ENCODE measurements at places on chromosomes 4 and X.

- no peak for DNase-seq
Observed at GRCh38 chrX:47683829-47684205, 24.8 kb upstream of the UXT start.

- DNase-seq: no peak
Observed at GRCh38 chrX:152445926-152446325, 5.2 kb downstream of the GABRA3 start.

DNA sequence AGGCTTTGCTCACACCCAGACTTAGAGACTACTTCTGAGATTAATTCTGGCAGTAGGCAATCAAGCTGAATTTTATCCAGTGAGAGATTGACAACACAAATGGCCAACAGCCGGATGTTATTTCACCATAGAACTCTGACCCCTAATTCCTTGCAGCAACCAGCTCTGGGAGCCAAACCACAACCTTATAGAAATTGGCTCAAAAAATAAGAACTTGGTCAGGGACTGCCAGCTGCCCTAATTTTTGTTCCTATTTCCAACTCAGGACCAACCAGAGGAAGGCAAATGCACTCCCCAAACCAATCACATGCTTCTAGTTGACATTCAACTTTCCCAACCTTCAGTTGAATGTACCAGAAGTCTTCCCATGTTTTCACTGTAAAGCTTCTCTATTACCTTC is 269.7 kb downstream of the HS3ST1 start:
- DNase-seq: no peak

GRCh38 chr4:80082693-80083092 is 9.7 kb upstream of the ANTXR2 start:
- no peak for DNase-seq

DNA sequence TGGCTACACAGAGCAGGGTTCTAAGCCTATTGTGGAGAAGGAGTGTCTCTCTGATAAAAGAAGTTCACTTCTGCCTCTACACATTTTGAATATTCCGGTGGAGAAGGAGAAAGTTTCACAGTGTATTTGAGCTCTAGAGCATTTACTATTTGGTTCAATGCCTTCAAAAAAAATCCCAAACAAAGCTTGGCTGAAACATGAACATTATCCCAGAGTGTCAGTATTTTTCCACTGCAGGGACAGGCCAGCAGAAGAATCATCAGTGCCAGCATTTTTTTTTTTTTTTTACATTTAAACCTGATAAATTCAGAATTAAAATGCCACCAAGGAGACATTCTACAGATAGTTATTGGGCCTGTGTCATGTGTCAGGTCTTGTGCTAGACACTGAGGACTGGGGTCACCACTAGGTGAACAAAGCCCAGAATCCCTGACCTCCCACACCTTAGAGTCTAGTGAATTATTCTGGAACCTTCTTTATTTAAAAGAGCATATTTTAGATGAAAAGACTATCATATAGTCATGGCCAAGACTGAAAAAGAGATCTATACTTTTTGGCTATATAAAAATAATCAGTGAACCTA is 48.0 kb upstream of the NAP1L5 start:
- DNase-seq: no peak

DNA sequence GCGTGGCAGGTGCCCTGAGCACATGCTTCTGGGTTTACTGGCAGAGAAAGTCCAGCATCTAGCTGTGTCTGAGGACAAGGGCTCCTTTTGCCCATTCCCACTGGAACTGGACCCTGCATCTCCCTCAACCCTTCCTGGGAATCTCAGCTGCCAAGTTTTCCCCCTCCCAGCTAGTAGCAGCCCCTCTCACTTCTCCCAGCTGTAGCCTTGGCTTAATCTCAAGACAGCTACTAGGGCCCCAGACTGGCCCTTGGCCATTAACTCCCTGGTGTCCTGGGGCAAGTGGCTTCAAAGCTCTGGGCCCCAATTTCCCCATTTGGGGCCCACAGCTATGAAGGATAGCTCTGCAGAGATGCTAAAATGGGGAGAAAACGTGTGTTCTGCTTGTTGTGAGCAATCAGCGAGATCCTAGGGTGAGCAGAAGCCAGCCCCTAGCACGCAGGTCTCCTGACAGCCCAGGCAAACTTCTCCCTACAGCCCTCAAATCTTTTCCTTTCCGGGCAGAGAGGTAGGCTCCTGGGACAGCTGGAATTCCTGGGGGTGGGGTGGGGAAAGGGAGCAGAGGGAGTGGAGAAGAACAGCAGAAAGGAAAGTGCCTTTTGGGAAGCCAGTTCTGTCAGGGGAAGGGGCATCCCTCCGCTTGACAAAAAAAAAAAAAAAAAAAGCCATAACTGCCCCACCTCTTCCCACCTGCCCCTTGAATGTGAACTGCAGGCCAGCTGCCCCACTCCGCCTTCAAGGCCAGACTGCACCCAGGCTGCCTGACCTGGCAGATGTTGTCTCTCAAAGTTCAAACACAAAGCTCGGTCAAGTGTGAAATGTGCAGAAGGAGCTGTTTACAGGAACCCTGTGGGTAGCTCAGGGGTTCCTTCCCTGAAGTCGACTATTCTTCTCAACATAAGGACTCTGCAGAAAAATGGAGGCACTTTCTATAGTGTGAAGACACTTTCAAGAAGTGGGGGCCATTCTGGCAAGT is 16.6 kb downstream of the FGD1 start:
- DNase-seq: no peak

- no peak for DNase-seq
Observed at GRCh38 chr4:80101792-80102116, 28.7 kb upstream of the ANTXR2 start.
